AML-193 (cell line): ENCODE measurements at places on chromosomes 4 and X.

GRCh38 chr4:80173401-80173800 is 23.9 kb upstream of the PRDM8 start:
- peak; percentile 17 for DNase-seq

GRCh38 chr4:7771541-7772507 is 167.8 kb downstream of the AFAP1 start:
- DNase-seq = no peak

DNA sequence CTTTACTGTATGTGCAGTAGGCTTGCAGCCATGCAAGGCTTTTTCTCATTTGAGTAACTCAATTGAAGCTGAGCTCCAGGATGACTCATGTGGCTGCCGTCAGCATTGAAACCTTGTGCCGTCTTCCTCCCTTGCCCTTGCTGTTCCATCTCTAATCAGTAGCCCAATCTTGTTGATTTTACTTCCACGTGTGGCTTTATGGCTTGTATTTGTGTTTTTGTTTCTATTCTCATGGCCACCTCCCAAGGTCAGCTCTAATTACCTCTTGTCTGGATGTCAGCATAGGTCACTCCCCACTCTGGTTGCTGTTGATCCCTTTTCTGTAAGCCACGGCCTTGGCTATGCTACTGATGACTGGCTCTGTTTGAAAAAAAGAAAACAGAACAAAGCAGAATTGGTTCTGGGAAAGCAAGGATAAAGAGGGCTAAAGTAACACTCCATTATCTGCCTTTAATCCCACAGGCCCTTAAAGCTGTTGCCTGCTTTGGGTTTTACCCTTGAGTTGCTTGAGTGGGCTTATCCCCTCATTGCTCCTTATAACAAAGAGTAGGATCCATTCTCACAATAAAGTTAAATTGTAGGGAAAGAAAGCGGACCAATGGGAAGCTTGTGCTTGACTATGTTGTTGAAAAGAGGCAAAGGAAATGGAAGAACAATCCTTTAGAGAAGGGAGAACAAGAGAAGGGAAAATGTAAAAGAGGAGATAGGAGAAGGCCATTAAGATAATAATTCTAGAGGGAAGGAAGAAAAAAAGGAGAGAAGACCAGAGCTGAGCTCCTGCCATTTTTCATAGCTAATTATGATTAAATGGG is 173.9 kb upstream of the PGRMC2 start:
- DNase-seq = no peak

GRCh38 chr4:110198049-110198434 is 373 bp downstream of the ELOVL6 start:
- DNase-seq = no peak

DNA sequence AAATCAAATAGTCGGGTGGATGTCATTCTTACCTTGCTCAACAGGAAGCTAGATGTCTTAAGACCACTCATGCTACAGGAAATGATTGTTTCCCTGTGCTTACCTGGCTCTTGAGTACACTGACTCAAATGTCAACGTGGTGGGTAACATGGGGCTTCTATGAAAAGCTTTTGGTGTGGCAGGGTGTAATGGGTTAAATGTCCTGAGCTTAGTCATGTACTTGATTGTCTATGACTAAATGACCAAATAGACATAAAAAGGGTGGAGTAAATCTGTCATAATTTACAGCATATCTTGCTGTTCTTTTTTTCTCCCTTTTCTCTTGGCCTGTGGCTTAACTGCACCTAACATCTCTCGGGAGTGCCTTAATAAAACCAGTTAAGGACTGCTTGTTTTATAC is 44.9 kb downstream of the CCNG2 start:
- no peak for DNase-seq

- no peak for DNase-seq
Observed at GRCh38 chr4:60709061-60709460, 491.1 kb upstream of the ADGRL3 start.

- DNase-seq = no peak
Observed at GRCh38 chr4:182310316-182310715, 67.1 kb downstream of the TENM3 start.

- DNase-seq = no peak
Observed at GRCh38 chr4:181618896-181619295, 624.3 kb upstream of the TENM3 start.

- DNase-seq = no peak
Observed at GRCh38 chr4:16125571-16126445, 42.0 kb upstream of the PROM1 start.

GRCh38 chr4:40916880-40917279 is 167.1 kb downstream of the NSUN7 start:
- no peak for DNase-seq

DNA sequence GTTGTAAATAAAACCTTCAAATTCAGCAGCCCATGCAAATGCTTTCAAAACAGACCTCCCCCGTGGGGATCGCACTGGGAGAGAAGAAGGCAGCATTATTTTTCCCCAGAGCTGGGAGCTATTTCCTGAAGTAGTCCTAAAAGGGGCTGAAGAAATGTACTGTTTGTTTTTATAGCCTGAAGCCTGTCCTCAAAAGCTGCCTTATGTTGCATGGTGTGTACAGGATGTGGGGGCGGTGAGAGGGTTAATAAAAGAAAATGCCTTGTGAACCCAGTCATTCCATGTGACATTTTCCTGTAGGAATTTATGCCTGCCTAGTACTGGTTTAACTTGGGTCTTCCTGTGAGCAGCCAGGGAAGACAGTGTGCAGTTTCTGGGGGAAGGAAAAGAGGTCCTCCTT is 144.1 kb downstream of the SOWAHB start:
- no peak for DNase-seq

DNA sequence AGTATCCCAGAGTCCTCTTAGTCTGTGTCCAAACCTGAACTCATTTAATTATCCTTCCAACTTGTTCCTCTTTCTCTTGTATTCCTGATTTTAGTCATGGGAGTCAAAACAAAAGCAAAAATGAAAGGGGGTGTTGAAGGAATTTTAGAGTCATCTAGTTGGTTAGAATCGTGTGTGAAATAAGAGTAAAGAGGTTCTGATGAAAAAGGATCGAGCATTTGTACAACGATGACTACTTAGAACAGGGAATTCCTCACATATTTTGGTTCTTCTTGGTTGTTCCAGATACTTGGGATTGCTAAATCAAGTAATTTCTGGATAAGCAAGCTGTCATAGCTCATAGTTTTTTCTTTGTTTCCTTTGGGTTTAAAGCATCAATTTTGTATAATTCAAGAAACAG is 194.4 kb downstream of the BCOR start:
- no peak for DNase-seq
